Choroid plexus epithelial cell (primary cell): ENCODE measurements at places on chromosomes 1 and 21.
A peak's percentile ranks its signal among the peaks of the same experiment; 100 is the strongest.

DNA sequence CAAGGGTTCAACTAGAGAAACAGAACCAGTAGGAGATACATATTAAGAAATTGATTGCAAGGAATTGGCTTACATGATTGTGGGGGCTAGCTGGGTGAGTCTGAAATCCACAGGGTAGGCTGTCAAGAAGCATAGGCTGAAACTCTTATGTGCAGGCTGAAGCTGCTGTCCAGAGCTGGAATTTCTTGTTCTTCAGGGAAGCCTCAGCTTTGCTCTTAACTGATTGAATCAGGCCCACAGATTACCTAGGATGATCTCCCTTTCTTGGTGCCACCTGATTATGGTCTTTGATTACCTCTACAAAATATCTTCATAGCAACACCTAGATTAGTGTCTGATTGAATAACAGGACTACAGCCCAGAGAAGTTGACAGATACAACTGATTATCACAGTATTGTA is 22.5 kb upstream of the FRRS1 start:
- DNase-seq: no peak

DNA sequence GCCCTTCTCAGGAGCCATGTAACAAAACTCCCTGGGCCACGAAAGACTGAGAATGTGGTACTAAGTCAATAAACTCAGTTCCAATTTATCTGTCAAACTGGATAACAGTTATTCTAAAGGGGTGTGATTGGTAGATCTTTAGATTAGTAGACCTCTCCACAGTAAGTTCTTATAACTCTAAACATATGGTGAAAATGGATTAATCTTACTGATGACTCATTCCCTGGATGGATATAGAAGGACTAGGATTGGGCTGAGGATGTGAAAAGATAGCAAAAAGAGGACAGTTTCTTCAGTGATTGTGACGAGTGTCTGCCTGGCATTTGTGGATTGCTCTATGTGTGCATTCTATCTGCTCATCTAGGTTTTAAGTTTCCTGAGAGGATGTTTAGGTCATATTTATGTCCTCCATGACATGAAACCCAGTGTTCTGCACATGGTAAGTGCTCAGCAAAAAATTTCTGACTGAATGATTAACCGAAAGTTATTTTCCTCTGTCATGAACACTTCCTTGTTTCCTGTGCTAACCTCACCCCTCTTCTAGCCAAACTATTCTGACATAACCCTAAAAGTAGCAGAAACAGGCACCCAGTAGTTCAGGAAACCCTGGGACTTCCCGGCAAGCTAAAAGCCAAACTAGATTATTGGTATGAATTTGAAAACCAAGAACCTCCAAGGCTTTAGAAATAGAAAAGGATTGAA is 397.5 kb upstream of the PLXNA2 start:
- no peak for DNase-seq

DNA sequence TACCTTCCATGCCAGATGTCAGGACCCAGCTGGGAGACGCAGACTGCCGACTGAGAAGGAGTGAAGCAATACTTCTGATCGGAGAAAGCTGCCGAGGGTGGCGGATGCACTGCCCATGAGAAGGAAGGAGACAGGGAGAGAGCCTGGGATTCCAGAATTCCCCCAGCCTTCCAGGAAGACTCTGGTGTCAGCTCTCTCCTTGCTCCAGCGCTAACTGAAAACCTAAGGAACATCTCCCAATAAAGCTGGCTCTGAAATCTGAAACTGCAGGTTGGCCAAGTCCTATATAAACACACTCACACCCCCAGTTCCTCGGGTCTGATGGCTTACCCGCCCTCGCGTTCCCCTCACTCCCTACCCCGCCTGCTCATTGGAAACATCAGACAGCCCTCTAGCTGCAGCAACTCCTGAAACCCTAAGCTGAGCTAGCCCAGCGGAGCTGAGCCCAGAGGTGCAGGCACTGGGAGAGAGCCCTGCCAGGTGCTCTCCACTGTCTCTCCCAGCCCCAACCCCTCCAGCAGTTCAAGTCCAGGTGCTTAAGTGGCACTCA is 52.3 kb downstream of the PLEKHA6 start:
- peak; percentile 43 for DNase-seq

DNA sequence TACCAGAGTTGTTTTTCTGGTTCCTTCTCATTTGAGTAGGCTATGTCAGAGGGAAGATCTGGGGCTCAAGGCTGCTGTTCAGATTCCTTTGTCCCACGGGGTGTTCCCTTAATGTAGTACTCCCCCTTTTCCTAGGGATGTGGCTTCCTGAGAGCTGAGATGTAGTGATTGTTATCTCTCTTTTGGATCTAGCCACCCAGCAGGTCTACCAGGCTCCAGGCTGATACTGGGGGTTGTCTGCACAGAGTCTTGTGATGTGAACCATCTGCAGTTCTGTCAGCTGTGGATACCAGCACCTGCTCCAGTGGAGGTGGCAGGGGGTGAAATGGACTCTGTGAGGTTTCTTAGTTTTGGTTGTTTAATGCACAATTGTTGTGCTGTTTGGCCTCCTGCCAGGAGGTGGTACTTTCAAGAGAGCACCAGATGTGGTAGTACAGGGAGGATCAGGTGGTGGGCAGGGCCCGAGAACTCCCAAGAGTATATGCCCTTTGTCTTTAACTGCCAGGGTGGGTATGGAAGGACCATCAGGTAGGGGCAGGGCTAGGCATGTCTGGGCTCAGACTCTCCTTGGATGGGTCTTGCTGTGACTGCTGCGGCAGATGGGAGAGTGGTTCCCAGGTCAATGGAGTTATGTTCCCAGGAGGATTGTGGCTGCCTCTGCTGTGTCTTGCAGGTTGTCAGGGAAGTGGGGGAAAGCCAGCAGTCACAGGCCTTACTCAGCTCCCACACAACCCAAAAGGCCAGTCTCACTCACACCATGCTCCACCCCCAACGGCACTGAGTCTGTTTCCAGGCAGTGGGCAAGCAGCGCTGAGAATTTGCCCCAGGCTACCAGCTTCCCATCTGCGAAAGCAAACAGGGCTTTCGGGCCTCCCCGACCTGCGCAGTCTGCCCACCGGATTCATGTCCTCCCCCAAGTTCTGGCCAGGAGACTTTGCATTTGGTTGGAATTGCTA is 64.2 kb downstream of the SERINC2 start:
- DNase-seq: peak; percentile 11

- DNase-seq: no peak
These were observed 3.2 kb downstream of the RAP1GAP start for GRCh38 chr1:21665711-21666575.

- no peak for DNase-seq
These were observed 64.9 kb downstream of the PRKACB start for GRCh38 chr1:84208935-84209334.

- DNase-seq: no peak
These were observed 54.9 kb upstream of the LAMC2 start for GRCh38 chr1:183131166-183131565.
